ENCODE measurements at places on chromosomes 3 and 15.

DNA sequence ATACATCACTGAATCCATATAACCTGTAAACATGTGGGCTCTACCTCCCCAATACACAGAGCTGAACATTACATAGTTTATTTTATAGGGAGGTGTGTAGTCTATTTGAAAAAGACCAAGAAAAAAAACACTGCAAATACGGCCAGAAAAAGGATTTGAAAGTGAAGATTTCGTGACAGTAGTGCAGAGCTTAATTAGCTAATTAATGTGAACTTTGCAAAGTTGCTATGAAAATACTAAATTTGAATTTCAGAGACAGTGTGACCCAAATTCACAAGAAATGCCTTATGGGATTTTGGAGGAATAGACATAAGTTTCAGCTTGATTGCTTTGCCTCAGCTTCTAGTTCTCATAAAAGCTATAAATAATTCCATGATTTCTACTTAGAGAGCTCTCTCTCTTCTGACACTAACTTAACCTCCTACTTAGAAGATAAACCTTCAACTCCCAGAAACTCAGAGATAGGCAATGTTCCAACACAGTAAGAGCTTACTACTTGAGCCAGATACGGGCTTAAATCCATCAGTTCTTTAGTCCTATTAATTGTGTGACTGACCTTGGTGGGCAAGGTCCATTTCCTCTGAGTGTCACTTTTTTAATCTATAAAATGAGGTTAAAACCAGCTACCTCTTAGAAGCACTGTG is 87.3 kb upstream of the THBS1 start:
- no peak for DNase-seq

DNA sequence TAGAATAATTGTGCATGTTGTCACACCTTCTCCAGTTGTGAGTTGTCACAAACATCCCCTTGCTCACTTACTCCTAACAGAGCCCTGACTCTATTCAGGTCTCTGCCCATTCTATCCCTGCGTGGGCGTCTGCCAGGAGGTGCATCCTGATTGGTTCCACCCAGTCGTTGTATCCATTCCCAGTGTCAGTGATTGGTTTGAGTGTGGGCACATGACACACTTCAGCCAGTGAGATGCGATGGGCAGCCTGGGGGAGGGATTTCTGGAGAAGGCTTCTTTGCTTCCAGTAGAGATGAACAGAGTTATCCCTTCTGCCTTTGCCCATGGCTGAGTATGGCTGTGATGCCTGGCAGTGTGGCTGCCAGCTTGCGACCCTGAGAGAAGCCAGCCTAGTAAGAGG is 18.7 kb downstream of the PXYLP1 start:
- DNase-seq, result no peak

DNA sequence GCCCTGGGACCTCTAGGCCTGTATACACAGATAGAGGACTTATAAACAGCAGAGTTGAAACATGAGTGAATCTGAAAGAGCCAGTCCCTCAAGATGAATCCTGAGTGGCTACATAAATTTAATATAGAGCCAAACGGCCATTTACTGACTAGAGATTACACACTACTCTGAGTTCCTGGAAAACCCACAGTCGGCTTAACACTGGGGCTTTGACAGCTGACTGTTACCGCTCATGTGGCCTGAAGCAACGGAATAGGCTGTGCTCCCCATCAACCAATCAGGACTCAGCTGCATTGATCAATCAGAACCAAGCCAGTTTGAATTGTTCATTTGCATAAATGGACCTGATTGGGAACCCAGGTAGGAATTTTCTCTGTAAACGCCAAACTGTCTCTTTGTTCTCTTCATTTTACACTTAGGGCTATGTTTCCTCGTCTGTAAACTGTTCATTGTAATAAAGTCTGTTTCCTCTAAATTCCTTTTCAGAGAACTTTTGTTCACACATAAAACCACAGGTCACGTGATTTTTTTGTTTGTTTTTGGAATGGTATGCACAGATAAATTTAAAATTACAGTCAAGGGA is 40.5 kb downstream of the CCNL1 start:
- DNase-seq, result no peak

GRCh38 chr3:44128057-44128775 is 113.5 kb upstream of the TOPAZ1 start:
- no peak for DNase-seq

DNA sequence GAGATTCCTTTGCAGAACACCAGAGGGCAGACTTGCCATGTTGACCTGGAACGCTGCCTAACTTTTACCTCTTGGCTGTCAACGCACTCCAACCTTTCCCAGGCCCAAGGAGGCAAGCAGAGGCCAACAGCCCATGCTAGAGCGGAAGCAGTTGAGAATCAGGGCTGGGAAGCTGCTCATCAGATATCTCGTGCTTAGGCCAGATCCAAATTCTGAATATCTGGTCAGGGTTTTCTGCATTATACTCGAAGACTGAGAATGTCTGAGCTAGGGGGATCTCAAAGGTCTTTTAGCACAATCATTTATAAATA is 2.5 kb downstream of the XIRP1 start:
- DNase-seq, result no peak

Data from Right ventricle myocardium superior (tissue), 1 donor.